ENCODE measurements at places on chromosomes 2 and 18.

DNA sequence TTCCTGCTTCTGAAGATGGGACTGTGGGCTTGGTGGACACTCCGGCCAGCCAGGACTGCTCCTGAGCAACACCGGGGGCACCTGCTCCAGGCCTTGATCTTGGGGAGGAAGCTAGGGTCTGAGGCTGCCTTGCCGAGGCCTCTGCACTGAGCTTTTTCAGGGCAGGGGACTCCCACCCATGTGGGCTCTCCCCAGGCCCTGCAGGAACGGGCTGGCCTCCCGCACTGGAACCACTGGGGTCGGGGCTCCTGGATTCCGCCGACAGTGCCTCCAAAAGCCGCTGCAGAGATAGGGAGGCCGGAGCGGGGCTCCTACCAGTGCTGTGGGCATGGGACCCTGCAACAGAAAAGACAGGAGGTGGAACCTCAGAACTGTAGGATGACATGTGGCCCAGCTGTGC, 7.6 kb upstream of the ADRA2B start:
- DNase-seq, result no peak

DNA sequence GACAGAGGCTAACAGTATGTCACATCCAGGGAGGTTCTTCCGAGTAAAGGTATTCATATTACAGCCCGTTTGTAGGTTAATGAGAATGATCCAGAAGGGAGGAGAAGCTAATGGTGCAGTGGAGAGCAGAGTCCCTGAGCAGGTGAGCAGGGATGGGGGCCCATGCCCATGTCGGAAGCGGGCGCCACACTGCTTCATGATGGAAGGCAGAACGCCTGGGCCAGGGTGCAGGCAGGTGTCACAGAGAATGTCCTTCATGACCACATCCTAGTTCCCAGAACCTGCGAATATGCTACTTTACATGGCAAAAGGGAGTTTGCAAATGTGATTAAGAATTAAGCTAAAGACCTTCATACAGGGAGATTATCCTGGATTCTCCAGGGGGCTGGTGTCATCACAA, 4.0 kb downstream of the HES6 start:
- peak; percentile 8 for DNase-seq

- no peak for DNase-seq
Observed at GRCh38 chr2:192675681-192676080, 480.9 kb upstream of the TMEFF2 start.

- DNase-seq, result no peak
Observed at GRCh38 chr2:207316906-207317305, 151.2 kb upstream of the KLF7 start.

GRCh38 chr18:33062834-33063364, 290.1 kb upstream of the KLHL14 start:
- no peak for DNase-seq

DNA sequence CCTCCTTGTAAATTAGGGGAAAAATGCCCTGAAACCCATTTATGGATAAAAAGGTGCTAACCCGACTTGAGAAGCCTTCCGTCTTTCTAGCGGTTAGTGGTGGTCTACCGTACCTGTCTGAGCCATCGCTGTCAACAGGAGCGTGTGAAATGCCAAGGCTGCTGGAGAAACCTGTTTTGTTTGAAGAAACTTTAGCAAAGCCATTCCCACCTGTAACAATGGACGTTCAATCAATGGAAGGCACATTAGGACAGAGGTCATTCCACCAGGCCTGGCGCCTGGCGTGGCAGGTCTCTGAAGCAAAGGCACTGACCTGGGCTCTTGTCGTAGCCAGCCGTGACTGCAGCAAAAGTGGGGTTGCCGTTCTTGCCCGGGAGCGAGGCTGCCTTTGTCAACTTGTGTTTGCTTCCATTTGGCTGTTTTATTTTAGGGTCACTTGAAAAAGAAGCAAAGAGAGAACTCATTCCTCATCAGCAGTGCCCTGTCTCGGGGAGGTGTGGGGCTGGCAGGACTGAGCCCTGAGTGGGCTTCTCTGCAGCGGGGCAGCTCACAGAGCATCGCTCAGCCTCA, 47.2 kb downstream of the ZAP70 start:
- DNase-seq, result no peak

- DNase-seq, result peak; percentile 58
Observed at GRCh38 chr2:8413589-8414135, 268.2 kb upstream of the ID2 start.

GRCh38 chr2:207282916-207283315, 117.2 kb upstream of the KLF7 start:
- no peak for DNase-seq

DNA sequence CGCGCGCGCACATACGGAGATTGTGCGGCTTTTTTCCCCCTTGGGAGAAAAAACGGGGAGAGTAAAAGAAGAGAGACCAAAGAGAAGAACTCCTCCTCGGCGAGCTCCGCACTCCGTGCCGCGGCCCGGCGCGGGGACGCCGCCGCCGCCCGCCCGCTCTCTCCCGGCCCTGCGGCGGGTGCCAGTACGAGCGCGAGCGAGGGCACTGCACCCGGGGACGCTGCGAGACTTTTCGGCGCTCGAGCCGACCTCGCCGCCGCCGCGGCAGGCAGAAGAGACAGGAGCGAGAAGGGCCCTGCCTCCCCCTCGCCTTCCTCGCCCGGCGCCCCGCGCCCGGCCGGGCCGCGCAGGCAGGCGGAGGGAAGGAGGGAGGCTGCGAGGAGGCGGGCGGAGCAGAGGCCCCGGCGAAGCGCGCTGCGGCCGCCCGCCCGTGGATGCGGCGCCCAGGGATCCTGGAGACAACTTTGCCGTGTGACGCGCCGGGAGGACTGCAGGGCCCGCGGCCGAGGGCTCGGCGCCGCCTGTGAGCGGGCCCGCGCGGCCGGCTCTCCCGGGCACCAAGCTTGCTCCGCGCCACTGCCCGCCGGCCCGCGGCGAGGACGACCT, 857 bp upstream of the INHBB start:
- DNase-seq, result peak; percentile 36

DNA sequence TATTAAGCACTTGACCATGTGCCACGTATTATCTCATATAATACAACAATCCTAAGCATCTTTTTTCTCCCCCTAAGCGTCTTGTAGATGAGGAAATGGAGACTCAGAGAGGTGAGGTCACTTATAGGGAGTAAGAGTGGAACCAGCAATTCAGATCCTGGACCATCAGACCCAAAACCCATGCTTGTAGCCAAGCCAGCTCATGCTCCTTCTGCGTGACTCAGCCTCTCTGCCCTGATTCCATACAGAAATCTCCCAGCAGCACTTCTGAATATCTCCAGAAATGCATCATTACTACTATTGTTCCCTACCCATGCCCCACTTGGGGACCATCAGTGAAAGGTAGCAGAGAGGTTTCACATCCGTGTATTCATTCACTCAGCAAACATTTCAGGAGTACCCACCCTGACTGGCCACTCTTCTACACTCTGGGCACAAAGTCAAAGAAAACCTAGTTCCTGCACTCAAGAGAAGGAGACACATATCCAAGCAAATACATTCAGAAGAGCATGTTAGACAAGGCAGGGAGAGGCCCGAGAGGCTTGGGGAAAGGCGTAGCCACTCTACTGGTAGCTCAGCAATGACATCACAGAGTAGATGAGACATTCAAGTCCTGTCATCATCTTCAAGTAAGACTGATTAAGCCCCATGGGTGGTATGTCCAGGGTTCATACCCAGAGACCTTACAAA, 141.9 kb downstream of the MTCL1 start:
- DNase-seq, result no peak

- DNase-seq, result no peak
Observed at GRCh38 chr2:136777391-136777790, 12.0 kb downstream of the THSD7B start.

DNA sequence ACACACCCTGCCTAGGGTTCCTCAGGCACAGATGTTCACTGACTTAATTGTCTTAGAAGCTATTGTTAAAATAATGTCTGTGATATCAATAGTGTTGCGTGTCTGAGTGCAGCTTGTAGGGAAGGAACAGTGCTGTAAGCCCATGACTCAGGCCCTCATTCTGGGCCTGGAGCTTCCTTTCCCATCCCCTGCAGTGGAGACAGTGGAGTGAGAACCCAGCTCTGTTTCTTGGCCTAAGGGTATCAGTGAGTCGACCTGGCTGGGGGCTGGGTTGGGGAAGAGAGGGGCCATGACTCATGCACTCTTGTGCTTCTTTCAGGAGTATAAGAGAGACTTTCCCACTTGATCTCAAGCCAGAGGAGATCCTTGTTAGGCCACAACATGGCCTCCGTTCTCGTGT, 106.8 kb downstream of the HRH4 start:
- DNase-seq, result no peak

DNA sequence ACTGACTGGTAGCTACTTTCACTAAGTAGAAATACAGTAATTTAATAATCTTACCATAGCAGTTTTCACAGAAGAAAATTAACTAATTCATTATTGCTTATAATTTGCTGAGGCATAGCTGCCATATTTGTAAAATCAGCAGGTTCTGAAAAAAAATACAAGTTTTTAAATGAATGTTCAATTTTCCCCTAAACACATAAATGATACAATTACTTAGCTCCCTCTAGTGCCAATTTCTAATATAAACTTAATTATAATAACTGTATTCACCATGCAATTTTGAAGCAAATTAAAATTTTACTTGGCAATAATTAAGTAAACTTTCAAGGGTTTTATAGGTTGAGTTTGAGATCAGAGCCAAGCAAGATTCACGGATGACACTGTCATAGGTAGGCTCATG, 1321.6 kb upstream of the ACVR2A start:
- DNase-seq, result peak; percentile 66

DNA sequence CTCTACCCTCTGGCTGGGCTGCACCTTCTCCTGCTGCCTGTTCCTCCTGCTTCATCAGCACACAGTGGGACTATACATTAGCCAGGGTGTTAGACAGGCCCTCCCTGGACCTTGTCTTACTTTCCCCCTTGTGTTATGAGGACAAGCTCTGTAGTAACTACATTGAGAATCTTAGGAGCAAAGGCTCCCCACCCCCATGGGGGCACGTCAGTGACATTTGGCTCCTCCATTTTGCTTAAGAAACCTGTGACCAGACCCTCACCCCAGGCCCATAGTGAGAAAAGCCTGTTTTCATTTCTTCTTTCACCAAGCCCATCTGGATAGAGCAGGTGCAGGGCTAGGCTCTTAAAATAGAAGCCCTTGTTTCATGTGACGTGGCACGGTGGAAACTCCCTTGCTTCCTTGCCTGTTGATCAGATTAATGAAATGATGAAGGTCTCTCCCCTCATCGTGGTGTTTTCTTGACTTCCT, 146.7 kb downstream of the RPIA start:
- DNase-seq, result no peak

DNA sequence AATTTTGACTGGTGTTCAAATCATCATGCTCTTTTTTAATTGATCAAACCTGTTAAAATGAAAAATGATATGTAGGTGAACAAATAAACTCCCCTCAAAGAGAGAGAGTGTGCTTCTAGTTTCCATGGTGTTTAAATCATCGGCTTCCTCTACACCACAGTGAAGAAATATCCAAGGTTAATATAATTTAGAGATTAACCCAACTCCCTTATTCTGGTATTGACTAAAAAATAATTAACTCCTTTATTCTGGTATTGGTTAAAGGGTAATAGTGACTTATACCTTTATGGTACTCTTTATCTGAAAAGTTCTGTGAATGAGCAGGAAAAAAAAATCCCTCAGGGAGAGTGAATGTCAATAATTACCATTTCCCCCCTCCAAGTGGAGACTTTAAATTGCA, 93.1 kb downstream of the SPATS2L start:
- no peak for DNase-seq

DNA sequence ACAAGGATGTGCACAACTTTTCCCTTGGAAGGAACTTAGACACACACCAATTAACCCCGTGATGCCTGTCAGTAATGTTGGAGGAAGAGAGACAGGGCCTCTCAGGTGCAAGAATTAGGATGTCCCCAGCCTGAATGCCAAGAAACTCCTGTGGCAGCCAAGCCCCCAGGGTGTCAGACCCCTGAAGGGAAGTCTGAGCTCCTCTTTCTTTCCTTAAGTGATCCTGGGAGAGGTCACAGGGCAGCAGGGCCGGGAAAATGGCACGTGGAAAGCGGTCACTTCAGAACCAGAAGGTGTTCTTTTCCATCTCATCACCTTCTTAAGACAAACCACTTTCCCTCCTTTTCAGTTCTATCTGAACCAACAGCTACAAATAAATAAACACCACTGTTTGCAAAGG, 185.9 kb downstream of the ANAPC1 start:
- DNase-seq, result no peak

GRCh38 chr2:207484444-207485391, 45.0 kb upstream of the CREB1 start:
- DNase-seq, result no peak

GRCh38 chr2:29075894-29076705, 1.8 kb upstream of the PCARE start:
- no peak for DNase-seq

DNA sequence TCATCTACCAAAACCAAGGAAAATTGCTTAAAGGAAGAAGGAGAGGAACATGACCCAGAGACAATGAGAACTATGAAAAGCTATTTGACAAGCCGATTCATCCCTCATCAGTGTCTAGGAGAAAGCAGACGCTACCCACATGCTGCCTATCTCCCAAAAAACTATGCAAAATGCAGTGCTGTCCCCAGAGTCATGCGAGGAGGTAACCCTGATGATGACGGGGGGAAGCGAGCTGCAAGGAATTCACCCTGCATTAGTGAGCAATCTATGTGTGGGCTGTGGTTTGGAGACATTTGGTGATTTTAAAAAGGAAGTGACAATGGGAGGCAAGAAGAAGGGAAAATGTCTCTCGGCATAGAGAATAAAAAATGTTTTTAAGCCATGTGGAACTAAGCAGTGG, 472.7 kb downstream of the CMPK2 start:
- no peak for DNase-seq

DNA sequence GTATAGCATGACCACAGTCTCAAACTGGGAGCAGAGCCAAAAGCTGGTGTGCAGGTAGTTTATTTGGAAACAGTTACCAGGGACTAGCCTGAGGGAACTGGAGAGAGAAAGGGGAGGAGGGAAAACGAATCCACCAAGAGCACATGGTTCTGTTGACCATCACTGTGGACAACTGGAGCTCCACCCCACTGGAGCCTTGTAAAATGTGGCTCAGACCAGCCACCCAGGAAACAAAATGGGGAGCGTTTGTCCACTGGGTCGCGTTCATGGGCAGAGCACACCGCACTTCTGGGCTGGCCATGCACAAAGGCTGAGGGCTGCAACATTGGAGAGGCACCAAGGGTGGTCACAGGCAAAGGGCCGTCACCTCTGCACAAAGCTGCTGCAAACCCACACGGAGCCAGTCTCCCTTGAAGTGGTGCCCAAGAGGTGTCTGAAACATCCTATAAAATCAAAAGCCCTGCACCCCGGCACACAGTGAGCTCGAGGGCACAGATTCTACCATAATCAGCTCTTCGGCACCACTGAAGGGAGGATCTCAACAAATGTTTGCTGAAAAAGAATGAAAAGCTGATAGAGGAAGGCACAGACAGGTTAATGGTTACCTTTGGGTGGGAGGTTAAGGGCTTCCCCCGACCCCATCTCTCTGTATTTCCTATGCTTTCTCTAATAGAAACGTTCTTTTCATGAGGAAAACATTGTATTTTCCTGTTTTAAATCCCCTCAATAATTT, 192.9 kb downstream of the INHBB start:
- no peak for DNase-seq
